Right renal pelvis (tissue), 4 donors: ENCODE measurements at places on chromosomes 4 and X. TPM values are rescaled to one million over a fixed set of nuclear protein-coding genes. Genes with fewer than 3 reads are reported as not detected.
A peak's percentile ranks its signal among the peaks of the same experiment; 100 is the strongest.

GRCh38 chr4:47525154-47525819, 40.2 kb downstream of the ATP10D start:
- DNase-seq: no peak

DNA sequence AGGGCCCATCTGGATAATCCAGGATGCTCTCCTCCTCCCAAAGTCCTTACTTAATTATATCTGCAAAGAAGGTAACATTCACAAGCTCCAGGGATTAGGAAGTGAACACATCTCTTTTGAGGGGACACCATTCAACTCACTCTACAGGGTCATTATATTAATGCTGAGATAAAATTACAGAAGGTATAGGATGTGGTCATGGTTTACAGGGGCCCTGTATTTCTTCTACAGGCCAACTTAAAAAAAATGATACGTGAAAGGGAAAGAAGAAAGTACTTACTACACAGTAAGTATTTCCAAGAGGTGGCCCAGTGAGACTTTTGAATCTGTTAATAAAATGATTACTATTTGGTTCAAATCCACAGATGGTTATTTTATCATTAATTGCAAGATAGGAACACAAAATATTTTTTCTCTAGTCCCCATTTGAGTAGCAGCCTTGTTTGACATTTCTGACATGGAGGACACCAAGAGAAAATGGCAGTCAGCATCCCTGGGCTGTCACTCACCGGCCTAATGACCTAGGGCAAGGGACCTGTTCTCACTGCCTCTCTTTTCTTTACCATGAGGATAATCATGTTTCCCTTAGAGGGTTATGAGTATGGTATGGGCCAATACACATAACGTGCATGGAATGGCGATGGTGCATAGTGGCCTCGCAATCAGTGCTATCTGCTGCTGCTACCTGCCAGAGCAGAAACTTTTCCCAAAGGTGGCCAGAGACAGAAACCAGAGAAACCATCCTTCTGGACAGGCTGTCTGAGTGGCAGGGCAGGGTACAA, 140.5 kb downstream of the PTTG2 start:
- no peak for DNase-seq

DNA sequence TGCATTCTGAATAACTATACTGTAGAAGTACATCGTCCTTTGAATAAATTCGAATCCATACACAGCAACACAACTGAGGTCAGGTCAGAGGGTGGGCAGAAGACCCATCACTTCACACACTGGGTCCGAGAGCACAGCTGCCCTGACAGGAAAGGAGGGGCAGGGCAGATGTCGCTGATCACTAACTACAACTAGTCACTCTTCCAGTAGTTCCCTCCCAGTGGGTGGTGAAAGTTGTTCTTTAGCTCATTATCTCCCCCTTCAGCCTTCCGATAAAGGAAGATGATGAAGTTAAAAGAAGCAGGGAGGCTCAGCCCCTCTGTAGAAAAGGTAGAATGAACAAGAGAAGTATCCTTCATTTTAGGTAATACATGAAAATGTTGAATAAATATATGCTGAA, 278.9 kb downstream of the INPP4B start:
- no peak for DNase-seq

DNA sequence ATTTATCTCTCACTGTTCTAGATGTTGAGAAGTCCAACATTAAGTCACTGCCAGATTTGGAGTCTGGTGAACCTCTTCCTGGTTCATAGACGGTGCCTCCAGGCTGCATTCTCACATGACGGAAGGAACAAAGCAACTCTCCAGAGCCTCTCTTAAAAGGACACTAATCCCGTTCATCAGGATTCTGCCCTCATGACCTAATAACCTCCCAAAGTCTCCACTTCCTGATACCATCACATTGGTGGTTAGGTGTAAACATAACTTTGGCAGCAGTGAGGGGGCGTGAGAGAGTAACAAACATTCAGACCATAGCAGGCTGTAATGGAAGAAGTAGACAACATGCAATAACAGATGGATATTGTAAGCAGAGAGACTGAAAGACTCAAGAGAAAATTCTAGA, 388.6 kb downstream of the PDHA2 start:
- DNase-seq: no peak

GRCh38 chrX:12013211-12013618, 125.1 kb upstream of the FRMPD4 start:
- no peak for DNase-seq

- no peak for DNase-seq
Observed at GRCh38 chr4:169103966-169104412, 93.9 kb upstream of the CBR4 start.

DNA sequence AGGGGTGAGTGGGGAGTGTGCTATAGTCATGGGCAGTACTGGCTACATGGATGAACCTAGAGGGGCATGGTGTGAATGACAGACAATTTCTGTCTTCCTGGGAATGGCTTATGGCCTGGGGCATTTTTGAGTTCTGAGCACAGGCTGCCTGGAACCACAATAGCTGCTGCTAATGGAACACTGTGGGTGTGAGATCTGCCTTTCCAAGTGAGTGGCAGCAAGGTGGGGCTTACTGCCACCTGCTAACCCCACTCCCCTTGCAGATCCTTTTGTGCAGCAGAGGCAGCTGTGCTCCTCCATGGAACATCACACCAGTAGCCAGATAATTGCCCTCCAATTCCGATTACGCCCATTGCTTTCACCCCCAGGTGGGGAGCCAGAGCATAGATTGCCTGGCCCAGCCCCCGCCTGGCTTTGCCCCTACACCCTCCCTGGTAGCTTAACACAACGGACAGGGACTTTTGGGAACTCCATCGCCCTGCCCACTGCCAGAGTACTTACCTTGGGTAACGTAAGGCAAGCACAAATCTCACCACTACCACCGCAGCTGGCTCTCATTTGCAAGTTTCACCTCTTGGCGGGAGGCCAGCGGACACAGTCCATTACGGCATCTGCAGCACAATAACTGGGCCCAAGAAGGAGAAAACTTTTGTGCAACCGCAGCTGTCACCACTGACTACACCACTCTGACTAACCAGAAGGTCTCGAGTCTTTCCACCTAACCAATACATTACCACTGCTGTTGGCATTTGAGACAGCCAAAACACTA, 421.2 kb upstream of the NWD2 start:
- DNase-seq: no peak

DNA sequence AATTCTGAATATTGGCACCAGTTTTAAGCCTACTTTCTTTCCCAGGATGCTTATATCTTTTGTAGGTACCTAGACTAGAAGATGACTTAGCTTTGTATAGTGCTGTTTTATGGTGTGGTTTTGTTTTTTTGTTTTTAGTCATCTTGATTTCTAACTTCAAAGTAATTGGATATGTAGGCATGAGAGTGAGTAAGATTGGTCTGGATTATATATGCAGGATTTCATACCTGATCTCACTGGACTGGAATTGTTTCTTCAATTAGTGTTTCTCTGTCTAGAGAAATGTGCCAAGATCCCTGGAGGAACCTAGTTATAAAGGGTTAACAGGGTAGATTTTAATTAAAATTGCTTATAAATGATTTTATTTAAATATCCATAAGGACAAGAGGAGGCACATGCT, 23.1 kb downstream of the NAP1L5 start:
- no peak for DNase-seq

GRCh38 chrX:12239356-12240082, 101.2 kb downstream of the FRMPD4 start:
- no peak for DNase-seq

DNA sequence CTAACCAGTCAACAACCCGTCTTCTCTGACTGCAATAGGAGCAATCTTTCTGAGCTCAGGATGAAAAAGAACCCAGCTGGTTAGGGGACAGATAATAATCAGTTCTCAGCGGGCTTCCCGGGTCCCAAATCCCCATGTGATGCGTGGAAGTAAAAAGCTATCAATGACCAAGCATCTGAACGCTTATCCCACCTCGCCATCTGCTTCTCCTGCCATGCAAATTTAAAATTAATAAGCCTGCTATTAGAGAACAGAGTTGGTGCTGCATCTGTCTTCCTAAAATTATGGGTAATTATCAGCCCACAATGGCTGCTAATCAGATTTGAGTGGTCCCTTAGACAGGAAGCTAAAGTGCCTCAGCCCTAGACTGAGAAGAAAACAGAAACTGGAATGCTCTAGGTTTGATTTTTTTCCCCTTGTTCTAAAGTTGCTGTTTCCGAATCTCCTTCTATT, 37.5 kb downstream of the AFAP1 start:
- no peak for DNase-seq

DNA sequence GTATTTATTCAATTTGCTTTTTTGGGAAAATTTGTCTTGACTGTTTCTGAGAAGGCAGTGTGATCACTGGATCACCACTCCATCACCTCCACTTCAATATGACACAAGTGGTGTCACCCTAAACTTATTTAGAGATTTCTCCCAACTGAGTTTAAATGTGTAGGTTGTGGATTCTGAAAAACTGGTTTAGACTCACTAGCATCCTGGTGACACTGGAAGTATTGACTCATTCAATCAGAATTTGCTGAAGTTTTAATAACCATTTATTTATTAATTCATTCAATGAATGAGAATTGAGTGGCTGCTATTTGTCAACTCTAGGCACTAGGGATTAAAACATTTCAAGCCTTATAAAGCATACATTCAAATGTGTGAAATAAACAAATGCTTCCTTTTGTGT, 819.1 kb upstream of the EPHA5 start:
- DNase-seq: no peak

- DNase-seq: peak; percentile 26
Observed at GRCh38 chrX:51641421-51642021, 22.8 kb upstream of the CENPVL3 start.

EREG gene
- polyA plus RNA-seq: 0.19 TPM
